ENCODE measurements at places on chromosomes 13 and 19.

DNA sequence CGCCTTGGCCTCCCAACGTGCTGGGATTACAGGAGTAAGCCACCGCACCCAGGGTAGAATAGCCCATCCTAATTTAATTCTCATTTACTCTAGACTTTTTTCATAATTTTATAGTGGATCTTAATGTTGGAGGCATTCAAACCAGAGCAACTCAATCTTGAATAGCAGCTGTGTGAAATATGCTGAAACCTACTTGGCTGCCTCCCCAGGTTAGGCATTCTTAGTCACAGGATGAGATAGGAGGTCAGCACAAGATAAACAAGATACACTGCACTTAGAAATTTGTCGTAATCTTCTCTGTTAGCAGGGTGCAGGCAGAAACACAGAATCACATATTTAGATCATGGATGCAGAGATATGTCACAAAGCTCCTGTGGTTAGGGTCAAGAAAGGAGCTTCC, 2.7 kb upstream of the ZNF43 start:
- no peak for DNase-seq

DNA sequence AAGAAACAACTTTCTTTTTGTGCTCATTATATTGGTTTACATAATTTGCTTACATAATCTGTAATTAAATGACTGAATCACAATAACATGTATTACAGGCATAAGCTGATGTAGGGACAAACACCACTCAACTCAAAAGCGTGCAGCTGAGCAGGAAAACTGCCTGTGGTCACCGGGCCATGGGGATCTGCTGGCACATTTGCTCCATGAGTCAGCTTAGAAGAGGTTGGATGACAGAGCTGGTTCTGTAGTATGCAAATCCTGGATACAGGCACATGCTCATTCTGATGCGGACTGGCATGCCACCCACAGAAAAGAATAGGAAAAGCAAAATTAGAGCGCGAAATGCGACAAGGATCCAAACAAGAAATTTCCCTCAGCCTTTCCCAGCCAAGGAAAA, 128.6 kb downstream of the USP12 start:
- DNase-seq, result no peak

DNA sequence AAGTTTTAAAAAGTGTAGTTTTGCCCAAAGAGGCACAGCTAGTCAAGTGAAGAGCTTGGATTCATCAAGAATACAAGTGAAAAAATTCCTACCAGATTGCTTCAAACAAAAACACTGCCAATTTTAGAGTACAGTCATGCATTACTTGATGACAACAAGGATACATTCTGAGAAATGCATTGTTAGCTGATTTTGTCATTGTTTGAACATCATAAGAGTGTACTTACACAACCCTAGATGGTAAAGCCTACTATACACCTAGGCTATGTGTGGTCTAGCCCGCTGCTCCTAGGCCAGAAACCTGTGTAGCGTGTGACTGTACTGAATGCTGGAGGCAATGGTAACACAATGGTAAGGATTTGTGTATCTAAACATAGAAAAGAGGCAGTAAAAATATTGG, 41.1 kb downstream of the TMTC4 start:
- no peak for DNase-seq

DNA sequence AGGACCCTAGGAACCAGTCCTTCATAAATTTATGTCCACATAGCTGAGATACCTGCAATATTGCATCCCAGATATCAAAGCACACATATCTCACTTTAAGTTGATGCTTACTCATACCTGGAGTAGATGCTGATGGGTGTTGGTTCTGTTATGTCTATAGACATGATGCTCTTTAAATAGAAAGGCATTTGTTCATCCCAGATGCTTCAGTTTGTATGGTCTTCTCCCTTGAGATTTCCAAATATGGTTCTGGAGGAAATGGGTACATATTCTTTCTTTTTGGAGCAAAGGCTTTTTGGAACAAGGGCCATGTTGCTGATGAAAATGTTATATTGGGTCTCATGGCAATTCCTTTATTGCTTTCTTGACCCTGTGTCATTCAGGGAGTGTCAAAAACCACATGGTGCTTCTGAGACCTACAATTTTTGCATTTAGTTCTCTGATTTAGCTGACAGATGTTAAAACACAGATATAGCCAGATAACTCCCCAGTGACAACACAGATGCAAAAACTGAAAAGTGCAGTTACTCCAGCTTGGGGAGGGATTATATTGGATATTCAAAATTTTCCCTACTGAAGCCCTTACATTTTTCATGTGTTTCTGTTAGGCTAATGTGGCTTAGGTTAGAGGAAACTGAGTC, 211.4 kb downstream of the KCNRG start:
- no peak for DNase-seq

- no peak for DNase-seq
Measured at GRCh38 chr19:6048348-6048747, 62.0 kb downstream of the RFX2 start.

DNA sequence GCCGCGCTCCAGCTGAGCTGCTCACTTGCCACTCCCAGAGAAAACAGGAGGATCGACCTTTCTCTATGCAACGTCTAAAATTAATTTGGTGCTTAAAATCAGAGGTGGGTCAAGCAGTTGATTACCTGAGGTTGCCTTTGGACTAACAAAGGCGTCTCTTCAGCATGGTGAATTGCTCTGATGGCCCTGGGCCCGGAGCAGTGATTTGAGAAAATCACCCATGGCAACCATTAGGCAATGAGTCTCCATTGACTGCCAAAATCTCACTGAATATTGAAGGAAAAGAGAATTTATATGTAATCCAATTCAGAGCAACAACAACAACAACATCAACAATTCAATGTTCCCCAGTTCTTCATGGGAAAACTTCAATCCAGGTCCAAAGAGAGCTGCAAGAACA, 61.8 kb downstream of the IRS2 start:
- no peak for DNase-seq

GRCh38 chr19:39110263-39110967, 15.2 kb upstream of the PAK4 start:
- DNase-seq, result peak; percentile 68

DNA sequence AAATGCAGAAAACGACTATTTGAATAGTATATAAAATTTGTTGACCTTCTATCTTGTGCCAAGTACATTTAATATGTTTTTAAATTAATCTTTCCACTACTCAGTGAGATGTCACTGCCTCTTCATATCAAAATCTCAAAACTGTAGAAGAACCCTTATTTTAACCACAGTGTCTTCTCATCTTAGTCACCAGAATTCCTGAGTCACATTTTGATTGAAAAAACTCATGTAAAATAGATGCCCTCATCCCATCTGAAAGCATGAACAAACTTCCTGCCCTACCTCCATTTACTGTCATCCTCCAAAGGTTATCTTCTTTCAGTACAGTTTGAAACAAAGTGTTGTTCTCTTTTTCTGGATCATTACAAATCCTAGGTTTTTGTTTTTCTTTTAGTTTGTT, 1215.4 kb downstream of the PCDH9 start:
- DNase-seq, result no peak

GRCh38 chr19:49398931-49399330, 10.9 kb downstream of the KASH5 start:
- no peak for DNase-seq

- DNase-seq, result no peak
Measured at GRCh38 chr19:35246466-35247092, 2.2 kb upstream of the LSR start.

DNA sequence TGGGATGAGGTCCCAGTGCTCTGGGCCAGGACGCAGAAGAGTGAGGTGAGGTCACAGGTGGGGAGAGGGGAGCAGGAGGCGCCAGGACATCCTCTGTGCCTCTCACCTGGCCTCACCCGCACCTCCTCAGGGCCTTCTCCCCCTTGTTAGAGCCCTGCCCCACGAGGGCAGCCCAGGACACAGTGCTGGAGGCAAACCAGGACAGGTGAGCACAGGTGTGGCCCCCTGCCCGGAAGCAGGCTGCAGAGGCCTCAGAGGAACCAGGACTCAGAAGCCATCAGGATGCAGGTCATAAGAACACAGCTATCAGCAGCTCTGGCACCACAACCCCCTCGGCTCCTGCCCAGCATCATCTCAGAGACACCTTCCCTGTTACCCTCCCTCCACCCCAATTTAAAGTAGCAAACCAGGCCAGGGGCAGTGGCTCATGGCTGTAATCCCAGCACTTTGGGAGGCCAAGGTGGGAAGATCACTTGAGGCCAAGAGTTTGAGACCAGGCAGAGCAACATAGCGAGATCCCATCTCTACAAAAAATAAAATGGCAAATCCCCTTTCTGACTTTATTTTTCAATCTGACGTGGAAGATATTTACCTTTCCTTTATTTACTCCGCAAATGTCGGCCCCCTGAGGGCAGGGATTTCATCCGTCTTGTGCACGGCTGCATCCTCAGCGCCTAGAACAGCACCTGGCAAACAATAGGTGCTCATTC, at the start of gene CEACAM16:
Gene CEACAM16 (plus strand): TSS at position 660 of the 710 bp plus-strand sequence. CDS start 2,306 bp downstream, outside the sequence.
- no peak for DNase-seq

DNA sequence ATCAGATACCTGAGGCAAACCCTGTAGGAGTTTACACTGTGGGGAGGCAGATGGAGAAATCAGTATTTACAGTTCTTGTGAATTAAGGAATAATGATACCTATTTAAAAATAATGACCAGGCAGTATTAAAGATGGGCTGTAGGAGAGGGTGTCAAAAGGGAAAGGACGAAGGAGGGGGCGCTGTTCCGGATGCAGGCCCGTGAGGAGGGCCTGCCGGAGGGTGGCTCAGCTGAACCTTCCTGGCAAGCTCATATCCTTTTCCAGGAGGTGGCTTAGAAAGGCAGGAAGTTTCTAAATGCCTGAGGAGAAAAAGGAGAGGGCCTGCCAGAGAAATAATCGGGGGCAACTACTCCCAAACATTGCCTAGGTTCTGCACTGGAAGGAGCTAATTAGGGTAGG, 46.6 kb downstream of the MBNL2 start:
- no peak for DNase-seq

DNA sequence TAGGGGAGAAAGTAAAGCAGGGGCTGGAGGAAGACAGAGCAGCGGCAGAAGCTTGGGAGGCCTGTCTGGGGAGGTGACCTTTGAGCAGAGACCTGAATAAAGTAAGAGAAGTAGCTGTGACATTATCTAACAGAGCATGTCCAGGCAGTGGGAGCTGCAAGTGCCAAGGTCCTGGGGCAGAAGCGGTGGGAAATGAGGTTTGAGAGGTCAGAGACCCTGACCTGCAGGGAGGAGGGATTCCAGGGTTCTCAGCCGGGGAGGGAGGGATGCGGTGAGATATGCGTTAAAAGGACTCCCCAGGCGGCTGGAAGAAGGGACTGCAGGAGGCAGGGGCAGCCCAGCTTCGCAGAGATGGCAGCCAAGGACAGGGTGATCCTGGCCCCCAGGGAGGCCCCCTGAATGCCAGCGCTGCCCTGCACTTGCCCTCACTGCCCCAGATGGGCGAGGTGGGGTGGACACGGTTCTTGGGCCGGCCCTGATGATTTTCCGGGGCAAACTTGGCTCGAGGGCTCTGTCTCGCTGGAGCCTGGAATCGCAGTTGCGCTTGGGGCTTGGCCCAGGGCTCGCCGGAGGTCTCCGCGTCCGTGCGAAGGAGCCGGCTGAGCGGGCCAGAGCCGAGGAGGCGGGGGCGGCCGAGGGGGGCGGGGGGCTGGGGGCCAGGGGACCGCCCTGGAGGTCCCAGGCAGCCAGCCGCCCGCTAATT, 3.2 kb downstream of the CRLF1 start:
- DNase-seq, result no peak

GRCh38 chr19:14102102-14102696, 11.6 kb upstream of the SAMD1 start:
- DNase-seq, result no peak

DNA sequence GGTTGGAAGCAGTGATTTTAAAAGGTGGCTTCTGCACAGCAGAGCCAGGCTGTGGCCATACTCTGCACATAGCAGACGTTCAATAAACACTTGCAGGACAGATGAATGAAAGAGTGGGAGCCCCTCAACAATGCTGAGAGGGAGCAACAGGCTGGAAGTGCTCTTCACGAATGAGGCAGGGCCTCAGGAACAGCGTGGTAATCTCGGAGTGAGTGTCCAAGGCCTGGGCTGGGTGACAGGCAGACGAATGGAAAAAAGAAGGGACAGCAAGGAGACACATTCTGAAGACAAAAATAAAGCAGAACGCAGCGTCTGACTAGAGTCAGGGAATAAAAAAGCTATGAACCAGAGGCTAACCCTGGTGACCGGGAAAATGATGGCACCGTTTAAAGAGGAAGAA, 11.1 kb downstream of the GJA3 start:
- no peak for DNase-seq

- no peak for DNase-seq
Measured at GRCh38 chr13:110784704-110785103, 71.2 kb downstream of the ING1 start.

Data from OCI-LY7 (cell line).